ENCODE measurements at places on chromosomes 12 and 14. TPM values are rescaled to one million over a fixed set of nuclear protein-coding genes. Genes with fewer than 3 reads are reported as not detected.

GRCh38 chr14:51392416-51392815 is 152.4 kb downstream of the TMX1 start:
- no peak for DNase-seq

Gene ISCU
- 89.6 TPM for total RNA-seq

Gene CLEC12A
- not detected for total RNA-seq

Gene RPL10L
- total RNA-seq, result not detected

Gene ATG2B
- 6.4 TPM for total RNA-seq
